ENCODE measurements at places on chromosomes 7 and 10. TPM values are rescaled to one million over a fixed set of nuclear protein-coding genes. Genes with fewer than 3 reads are reported as not detected.

The CDK1 gene
- 221 TPM for total RNA-seq

The CNNM1 gene
- 5.5 TPM for total RNA-seq

The SLC18A3 gene
- not detected for total RNA-seq

The TMEM225B gene
- total RNA-seq: 0.60 TPM

DNA sequence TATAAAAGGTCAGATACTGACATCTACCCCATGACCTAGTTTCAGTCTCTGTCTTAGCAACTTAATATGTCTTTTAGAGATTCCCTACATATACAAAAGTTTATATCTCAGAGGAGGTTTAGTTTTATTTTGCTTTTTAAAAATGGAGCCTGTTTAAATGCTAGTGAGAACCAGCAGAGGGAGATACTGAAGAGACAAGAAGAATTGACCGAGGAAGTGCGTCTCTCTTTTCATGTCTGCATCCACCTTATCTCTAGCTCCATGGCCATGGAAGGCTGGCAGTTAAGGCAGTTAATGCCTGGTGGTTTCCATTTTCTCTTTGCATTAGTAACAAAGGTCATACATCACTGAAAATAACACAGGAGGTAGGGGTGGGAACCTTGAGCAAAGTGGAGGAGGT is 10.7 kb downstream of the SUV39H2 start:
- no peak overlapping the region for H3K4me3 ChIP-seq
- peaks cover 23% of the 10 kb centered on the region for H3K4me1 ChIP-seq
- H3K27me3 ChIP-seq: no peaks in the 10 kb centered on the region
- no peaks in the 10 kb centered on the region for H3K36me3 ChIP-seq
- DNase-seq: no peak
- H3K27ac ChIP-seq: no peak overlapping the region

The PRKG1 gene
- total RNA-seq: not detected

GRCh38 chr10:120597902-120598301 is 140.9 kb downstream of the PLPP4 start:
- no peaks in the 10 kb centered on the region for H3K4me1 ChIP-seq
- DNase-seq: no peak
- H3K36me3 ChIP-seq: no peaks in the 10 kb centered on the region

The CAMK2B gene
- total RNA-seq: 0.13 TPM

DNA sequence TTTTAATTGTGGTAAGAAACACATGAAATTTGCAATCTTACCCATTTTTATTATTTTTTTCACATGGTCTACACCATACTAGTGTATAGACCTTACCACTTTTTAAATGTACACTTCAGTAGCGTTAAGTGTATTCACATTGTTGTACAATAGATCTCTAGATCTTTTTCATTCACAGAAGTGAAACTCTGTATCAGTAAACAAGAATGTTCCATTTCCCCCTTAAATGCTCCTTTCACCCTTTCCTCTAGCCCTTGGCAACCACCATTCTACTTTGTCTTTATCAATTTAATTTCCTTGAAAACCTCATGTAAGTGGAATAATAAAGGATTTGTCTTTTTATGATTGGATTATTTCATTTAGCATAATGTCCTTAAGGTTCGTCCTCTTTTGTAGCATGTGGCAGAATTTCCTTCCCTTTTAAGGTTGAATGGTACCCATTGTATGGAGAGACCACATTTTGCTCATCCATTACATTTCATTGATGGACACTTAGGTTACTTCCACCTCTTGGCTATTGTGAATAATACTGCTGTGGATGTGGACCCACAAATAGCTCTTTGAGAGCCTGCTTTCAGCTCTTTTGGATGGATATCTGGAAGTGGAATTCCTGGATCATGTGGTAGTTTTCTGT is 45.7 kb downstream of the SNX10 start:
- no peak overlapping the region for H3K27ac ChIP-seq
- peaks cover 12% of the 10 kb centered on the region for H3K4me1 ChIP-seq
- no peaks in the 10 kb centered on the region for H3K36me3 ChIP-seq
- no peak for DNase-seq
- H3K4me3 ChIP-seq: no peak overlapping the region

DNA sequence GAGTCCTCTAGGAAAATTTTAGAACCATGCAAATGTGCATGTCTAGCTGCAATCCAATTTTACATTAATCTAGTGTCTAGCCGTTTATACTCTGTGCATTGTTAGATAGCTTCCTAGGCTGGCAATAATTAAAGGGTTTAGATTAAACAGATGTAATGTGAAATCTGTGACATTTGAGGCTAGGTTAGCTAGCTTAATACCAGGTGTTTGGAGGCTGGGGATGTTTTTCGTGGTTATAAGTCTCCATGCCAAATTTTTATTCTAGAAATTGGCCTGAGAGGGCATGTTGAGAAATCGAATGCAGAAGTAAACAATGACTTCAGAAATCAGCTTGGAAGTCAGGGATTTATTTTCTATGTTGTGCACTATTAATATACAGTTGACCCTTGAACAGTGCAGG is 94.2 kb downstream of the ST7 start:
- no peaks in the 10 kb centered on the region for H3K36me3 ChIP-seq
- peaks cover 9% of the 10 kb centered on the region for H3K4me1 ChIP-seq
- no peak overlapping the region for H3K4me3 ChIP-seq
- H3K27me3 ChIP-seq: no peaks in the 10 kb centered on the region
